SK-N-DZ (cell line): ENCODE measurements at places on chromosomes 12 and 14.

- no peak for DNase-seq
These were observed 109.9 kb downstream of the TTC8 start for GRCh38 chr14:88934351-88934806.

DNA sequence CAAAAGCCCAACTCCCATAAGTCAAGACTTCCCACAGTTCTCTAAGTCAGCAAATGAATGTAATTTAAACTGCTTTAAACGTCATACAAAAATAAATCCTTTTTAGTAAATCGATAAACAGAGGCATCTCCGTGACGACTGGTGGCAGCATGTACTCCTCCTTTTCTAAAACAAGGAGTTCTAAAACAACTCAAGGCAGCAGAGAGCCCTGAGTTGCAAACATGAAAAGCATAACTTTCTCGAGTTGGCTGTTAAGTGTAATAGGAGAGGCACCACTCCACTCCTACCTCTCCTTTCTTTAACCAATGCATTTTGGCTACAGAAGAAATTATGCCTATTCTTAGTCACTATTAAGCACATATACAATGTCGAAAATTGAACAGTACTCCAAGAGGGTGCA lies 22.0 kb downstream of the LTBR start:
- no peak for DNase-seq

DNA sequence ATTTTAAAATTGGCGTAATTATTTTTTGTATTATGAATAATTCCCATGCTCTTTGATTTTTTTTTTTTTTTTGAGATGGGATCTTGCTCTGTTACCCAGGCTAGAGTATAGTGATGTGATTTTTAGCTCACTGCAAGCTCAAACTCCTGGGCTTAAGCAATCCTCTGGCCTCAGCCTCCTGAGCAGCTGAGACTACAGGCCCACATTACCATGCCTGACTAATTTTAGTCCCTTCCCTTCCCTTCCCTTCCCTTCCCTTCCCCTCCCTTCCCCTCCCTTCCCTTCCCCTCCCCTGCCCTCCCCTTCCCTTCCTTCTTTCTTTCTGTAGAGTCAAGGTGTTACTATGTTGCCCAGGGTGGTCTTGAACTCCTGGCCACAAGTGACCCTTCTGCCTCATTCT lies 9.4 kb upstream of the KIF26A start:
- no peak for DNase-seq

DNA sequence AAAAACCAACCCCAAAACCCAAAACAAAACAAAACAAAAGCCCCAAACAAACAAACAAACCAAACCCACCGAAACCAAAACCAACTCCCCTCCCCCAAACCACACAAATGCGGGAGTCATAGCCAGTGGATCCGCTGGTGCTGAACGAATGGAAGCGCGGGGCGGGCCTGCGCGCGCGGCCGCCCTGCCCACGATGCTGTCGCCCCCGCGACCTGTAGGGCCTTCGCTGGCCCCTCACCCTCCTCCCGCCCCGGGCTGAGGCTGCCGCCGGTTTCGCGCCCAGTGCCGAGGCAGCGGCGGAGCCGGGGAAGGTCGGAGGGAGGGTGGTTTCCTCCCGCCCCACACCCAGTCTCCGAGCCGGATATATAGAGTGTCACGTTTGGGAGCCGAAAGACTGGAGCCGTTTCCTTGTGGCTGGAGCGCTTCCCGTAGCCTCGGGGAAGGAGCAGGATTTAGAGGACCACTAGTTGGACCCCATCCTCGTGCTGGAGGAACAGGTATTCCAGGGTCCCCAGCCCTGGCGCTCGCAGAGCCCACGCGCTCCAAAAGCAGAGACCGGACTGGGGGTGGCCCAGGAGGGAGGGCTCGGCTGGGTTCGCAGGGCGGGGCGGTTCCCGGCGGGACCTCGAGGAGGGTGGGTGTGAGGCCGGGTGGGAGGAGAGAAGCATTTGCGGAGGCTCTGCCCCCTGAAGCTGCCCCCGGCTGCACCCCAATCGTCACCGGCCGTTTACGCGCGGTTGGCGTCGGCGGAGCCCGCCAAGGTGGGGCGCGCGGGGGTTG lies at the start of gene FAR2:
Gene FAR2 (plus strand): TSS at position 368 of the 780 bp plus-strand sequence. CDS start 121,172 bp downstream, outside the sequence.
- DNase-seq, result peak; percentile 30

DNA sequence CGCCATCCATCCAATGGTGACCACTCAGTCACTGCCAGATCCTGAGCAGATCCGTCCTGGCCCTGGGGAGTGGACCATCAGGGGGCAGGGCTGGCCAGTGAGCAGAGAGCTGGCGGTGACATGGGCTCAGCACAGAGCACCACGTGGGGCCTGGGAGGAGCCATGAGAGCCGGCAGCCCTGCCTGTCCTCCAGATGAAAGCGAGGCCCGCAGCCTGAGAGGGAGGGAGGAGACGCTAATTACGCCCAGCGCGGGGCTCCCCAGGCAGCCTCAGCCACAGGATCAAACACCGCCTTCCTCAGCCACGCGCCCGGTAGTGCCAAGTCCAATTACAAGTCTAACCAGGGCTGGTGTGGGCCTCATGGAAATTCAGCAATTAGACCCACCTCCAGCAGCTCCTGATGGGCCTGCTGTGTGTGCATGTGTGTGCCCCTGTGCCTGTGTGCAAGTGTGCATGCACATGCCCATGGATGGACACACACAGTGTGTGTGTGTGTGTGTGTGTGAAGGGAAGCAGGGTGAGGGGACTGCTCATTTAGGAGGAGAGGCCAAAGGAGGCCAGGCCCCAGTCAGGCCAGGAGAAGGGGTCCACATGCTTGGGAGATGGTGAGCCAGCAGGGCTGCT lies 68.0 kb downstream of the KIF26A start:
- DNase-seq, result peak; percentile 86

DNA sequence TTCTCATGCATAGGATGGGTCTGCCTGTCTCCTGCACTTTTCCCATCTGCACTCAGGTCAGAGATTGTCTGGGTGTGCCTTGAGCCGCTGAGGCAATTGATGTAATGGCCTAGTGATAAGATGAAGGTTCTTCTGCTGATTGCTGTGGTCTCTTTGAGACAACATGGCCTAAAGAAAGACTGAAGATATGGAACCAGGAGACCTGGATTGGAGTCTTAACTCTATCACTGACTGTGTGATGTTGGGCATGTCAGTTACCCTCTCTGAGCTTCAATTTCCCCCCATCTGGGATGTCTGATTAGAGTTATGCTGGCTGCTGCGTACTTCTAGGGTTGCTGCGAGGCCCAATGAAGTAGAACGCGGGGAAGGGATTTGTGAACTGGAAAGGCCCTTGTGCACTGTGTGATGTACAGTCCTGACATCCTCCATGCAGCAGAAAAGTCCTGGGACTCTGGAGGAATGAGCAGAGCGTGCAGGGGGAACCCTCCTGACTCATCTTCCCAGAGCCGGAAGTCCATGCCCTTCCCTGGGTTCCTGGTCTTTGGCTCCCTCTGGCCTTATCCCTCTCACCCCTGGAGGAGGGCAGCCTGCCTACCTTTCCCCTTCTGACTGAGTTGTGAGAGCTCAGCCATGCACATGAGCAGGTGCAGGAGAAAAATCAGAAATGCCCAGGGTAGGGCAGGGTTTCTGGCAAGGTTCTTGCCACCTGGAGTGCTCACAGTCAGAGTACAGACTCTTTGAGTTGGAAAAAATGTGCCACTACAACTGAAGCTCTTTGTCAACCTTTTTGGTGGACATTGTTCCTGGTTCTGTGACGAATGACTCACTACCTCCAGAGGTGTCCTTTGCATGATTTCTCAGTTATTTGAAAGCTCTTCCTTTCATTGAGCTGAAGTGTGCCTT lies 21.1 kb downstream of the PLEKHD1 start:
- DNase-seq, result no peak
